Breast epithelium (tissue), 4 donors: ENCODE measurements at places on chromosomes 6 and 20. TPM values are rescaled to one million over a fixed set of nuclear protein-coding genes. Genes with fewer than 3 reads are reported as not detected.

DNA sequence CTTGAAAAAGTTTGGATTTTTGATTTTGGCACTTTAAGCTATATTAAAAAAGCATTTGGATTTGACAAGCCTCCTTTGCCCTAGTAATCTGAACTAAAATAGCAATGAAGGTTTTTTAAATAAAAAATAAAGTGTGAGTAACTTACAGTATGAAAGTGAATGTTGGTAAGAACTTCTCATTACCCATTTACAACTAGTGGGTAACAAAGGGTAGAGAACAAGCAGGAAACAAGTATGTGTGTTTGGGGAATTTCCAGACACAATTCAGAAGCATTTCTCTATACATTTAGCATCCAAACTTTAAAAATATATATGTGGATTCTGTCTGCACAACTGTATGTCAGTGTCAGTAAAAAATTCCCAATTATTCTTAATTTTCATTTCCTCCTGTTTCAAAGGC, 2.9 kb downstream of the TMEM30A start:
- no peak for DNase-seq

DNA sequence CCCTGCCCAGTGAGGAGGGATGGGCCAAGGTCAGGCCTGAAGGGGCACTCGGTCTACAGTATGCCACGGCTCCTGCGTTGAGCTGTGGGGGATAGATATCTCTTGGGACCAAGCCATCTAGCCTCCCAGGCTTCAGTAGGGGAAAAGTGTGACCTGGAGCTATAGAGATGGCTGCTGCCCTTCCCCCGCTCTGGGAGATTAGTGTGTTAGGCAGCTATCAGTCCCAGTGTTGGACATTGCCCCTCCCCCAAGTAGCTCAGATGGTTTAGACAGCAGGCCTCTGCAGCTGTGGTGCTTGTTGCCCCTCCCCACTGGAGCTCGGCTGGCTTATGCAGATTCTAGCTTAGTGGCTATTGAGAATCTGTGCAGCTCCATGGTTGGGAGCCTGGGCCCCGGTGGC, 56.8 kb downstream of the KHDRBS2 start:
- DNase-seq: no peak

GRCh38 chr6:17729223-17730077, 22.7 kb upstream of the NUP153 start:
- DNase-seq: no peak

- DNase-seq: no peak
These were observed 661 bp upstream of the HEBP2 start for GRCh38 chr6:138403324-138403800.

DNA sequence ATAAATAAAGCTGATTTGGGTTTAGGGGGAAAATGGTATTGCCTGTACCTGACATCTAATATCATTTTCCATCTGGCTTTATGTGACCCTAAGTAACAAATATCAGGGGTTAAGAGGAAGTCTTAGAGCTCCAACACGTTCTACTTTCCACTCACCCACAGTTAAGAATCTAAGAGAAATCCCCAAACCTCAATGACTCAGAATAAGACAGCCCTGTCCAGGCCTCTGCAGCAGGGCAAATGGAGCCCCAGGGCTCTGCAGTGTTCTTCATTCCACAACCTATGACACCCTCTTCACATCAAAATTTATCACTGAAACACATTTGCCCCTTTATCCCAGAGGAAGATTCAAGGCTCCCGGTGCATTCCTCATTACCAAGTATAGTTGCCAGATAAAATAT, 20.3 kb upstream of the TENT5A start:
- no peak for DNase-seq

DNA sequence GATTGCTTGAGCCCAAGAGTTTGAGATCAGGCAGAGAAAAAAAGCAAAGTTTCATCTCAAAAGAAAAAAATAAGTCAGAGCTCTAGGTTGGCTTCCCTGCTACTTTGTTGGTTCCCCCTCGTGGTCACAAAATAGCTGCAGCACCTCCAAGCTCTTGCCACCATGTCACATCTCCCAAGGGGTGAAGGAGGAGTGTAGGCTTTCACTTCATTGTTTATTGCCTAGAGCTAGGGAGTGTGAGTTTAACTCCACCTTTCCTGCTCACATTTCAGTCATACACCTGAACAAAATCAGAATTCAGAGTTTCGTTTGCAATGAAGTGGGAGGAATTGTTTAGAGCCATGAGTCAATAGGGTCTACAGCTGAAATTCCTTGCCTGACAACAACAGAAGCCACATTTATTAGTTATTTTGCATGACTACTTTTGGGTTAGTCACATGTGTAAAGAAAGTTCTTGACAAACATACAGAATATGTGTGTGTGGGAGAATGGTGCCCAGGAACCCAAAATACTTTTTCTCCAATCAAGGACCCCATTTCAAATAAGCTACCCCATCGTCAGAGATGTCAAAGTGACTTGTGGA, 56.2 kb upstream of the UFL1 start:
- DNase-seq: no peak

GRCh38 chr6:164101859-164102258, 687.3 kb downstream of the QKI start:
- DNase-seq: no peak

The MOCS1 gene
- 25.3 TPM for total RNA-seq
